ENCODE measurements at places on chromosomes 1 and 21.

GRCh38 chr1:48006264-48006663, 9.1 kb upstream of the TRABD2B start:
- DNase-seq = no peak

GRCh38 chr1:17912491-17912890, 157.4 kb downstream of the ACTL8 start:
- DNase-seq = no peak

- no peak for DNase-seq
Measured at GRCh38 chr1:15852036-15852827, 4.7 kb downstream of the SPEN start.

- DNase-seq = no peak
Measured at GRCh38 chr1:94305704-94306103, 68.3 kb upstream of the ARHGAP29 start.

DNA sequence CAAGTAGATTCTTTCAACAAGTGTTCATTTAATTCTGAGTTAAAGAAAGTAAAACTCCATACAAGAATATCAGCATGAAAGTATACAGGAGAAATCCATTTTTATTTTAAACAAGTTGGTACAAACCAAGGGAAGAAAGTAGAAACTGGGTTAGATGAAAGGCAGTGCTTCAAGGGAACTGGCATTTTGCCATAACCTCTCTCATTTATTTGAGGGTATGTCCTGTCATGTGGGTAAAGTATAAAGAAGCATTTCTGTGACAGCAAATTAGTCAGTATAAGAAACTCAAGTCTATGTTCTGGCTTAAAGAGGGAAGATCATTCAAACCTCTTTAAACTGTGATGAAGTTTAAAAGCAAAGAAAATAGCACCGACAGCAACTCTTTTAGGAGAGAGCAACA, 32.0 kb downstream of the OLFM3 start:
- no peak for DNase-seq

Data from lower leg skin (tissue), 4 donors.